ENCODE measurements at places on chromosomes 11 and 22.

DNA sequence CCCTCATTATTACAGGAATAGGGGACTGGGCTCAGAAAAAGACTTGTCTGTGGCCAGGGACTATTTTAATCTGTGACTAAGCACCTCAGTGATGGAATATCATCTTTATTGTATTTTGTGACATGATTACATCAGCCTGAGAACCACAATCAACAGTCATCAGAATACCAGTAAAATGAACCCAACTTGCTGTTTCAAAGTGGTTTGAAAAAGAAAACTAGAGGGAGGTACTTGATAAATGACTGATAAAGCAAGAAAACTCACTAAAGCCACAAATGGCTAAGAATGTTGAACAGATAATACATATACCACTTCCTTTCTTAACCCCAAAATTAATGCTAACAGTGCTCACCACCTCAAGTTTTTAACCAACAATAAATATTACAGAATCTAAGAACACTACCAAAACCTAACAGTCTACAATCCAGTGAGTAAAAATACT lies 155.7 kb downstream of the ATG16L2 start:
- DNase-seq = no peak

DNA sequence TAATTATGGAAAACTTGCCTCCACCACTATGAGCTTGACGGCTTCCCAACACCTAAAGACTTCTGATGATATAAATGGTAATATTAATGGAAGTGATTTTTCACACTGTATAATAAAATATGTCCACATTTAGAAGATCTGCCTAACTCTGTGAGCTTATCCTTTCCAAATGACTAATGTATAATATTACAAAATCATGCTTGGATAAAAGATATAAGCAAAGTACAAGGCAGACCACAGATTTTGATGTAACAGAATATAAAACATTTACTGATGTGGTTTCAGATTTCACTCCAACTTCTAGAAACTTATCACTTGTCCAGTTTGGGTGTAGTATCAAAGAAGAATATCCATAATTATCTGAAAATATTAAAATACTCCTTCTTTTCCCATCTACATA lies 36.9 kb downstream of the GALNT18 start:
- DNase-seq = no peak

- no peak for DNase-seq
Measured at GRCh38 chr11:44753961-44754645, 27.3 kb downstream of the TSPAN18 start.

DNA sequence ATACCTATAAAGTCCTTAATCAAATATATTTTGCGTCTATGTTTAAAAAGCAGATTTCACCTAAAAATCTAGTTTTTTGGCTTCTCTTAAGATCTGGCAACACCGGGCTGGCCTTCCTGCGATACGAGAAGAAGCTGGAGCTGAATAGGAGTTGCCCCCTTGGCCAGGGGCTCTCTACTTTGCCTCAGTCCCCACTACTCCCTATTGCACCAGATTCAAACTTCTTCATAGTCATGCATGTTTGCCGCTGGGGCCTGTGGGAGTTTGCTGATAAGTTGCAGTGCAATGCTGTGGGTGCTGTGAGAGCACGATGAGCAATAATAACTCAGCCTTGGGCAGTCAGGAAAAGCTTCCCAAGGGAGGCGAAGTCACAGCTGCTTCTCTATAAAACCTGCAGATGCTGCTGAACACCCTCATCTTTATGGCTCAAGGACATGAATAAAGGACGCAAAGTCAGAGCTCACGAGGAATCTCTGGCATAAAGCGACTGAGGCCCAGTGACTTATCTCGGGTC lies 15.2 kb upstream of the EIF3D start:
- no peak for DNase-seq

DNA sequence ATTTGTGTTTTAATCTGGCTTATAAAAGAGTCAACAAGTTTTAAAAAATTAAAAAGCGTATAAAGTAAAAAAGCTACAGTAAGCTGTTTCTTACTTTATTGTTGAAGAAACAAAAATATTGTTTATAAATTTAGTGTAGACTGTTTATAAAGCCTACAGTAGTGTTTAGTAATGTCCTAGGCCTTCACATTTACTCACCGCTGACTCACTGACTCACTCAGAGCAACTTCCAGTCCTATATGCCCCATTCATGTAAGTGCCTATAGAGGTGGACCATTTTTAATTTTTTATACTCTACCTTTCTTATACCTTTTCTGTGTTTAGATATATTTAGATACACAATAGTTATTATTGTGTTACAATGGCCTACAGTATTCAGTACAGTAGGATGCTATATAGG lies 12.2 kb downstream of the MPPED2 start:
- DNase-seq = no peak

- no peak for DNase-seq
Measured at GRCh38 chr11:78941226-78941851, 366.7 kb upstream of the NARS2 start.

- DNase-seq = no peak
Measured at GRCh38 chr11:17446482-17446881, 30.2 kb downstream of the ABCC8 start.

GRCh38 chr22:25461301-25461700 lies 103.2 kb upstream of the GRK3 start:
- DNase-seq = no peak

DNA sequence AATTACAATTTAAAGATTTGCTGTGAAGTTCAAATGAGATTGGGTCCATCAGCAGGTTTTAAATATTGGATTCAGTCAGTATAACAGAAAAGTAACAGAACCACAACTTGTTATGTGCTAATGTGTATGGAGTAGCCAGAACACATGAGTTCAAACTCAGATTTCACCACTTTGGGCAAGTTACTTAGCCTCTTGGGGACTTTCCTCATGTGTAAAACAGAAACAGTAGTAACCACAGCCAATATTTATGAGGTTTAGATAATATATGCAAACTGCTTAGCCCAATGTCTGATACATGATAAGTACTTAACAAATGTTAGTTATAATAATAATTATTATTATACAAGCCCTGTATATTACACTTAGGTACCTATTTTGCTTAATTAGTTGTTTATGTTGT lies 21.8 kb upstream of the SLC5A12 start:
- DNase-seq = no peak

DNA sequence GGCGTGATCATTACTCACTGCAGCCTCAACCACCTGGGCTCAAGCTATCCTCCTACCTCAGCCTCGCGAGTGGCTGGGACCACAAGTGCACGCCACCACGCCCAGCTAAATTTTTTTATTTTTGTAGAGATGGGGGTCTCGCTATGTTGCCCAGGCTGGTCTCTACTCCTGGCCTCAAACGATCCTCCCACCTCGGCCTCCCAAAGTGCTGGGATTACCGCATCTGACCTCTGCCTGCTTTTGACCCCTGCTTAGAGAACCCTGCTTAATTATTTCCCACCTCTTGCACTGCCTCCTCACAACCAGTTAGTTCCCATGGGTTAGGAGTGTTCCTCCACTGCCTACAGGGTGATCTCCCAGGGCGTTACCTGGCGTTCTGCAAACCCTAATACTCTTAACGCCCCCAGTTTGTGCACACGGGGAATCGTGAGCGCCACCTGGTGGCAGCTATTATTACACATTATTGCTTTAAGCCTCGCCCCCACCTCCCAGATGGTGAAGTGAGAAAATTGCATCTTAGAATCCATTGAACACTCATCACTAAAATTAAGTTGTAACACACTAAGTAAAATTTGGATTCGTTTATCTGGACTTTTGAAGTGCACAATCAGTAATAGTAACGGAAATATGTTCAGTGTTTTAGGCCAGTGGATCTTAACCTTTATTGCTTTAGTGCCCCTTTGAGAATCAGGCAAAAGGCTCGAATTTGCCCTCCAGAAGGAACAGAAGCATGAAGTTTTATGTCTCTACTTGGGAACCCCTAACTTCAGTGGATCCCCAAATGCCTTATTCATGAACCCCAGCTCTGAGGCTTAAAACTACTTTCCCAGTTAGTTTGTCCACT lies 61.4 kb upstream of the ASPHD2 start:
- peak; percentile 10 for DNase-seq

DNA sequence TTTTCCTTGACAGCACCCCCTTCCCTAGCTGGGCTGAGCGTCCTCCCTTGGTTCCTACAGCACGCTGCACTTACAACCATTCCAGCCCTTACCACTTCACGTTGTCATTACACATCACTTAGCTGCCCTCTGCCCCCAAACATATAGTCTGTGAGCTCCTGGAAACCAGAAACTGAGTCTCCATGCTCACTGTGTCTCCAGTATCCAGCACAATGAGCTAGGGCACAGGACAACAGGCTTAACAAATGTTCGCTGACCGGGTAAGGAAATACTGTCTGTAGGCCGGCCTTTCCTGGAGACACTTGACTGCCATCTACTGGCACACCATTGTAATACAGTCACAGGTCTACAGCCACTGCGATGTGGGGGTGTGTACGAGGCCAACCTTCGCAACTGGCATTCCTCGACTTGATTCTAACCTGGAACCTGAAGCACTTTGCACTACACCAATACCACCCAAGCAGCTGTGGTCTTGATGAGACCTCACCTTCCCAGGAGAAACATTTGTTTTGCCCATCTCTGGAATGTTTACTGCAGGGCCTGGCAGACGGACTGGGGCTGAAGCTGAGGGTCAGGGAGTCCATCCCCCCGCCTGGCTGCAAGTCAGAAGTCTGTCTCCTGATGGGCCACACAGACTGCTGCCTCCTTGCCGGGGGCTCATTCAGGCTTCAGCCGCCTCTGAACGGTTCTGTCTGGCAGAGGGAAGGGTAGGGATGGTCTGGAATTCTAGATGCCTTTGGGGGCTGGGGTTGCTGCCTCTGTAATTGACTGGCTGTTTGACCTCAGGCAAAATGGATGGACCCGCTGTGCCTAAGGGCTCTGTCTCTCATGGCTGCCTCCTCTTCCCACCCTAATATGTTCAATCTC lies 72.0 kb downstream of the SYN3 start:
- DNase-seq = no peak

DNA sequence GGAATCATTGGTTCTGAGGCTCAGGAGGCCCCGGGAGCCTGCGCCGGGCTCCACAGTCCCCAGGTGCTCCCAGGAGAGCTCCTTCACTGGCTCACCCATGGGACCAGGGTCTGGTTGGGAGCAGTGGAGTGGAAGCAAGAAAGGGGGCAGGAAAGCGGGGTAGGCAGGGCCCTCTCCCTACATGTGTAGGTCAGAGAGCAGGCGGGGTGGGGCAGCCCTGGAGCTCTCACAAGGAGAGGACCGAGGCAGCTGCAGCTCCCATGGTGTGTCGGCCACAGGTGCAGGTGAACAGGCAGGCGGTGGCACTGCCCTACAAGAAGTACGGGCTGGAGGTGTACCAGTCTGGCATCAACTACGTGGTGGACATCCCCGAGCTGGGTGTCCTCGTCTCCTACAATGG lies 28.3 kb downstream of the MUC2 start:
- no peak for DNase-seq
